ENCODE measurements at places on chromosomes 13 and 19. TPM values are rescaled to one million over a fixed set of nuclear protein-coding genes. Genes with fewer than 3 reads are reported as not detected.

DNA sequence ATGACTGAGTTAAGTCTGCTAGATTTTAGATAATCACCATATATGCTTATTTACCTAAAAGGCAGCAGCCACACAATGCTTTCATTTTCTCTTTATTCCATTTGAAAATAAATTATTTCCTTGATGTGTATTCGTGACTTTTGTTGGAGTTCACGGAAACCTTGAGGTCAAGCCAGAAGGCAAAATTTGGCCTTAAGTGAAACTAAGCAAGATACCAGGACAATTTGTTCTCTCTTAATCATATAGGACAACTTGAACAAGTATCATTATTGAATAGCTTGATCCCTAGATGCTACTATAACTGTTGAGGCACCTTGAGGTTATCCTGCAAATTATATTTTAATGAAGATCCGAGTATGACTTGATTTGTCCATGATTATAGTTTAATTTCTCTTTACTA is 429.2 kb upstream of the DACH1 start:
- DNase-seq: no peak

The INSL3 gene
- total RNA-seq: not detected

DNA sequence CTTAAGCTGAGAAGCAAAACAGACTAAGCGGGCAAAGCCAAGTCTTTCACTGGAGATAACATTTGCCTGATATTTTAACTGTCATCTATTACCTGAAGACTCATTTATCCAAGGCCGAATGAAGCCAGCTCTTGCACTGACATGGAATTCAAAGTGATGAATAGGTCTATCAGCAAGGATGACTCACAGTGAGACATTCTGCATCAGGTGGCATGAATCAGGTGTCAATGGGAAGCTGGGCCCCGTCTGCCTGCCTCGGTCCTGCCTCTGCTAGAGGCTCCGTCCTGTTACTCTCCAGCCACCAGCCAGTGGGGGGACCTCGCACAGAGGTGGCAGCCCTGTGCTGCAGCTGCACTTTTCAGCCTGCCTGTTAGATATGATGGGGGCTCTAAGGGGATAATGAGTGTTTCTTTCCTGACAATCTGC is 23.5 kb downstream of the STARD13 start:
- DNase-seq: no peak

The ZNF154 gene
- total RNA-seq: 18.9 TPM

DNA sequence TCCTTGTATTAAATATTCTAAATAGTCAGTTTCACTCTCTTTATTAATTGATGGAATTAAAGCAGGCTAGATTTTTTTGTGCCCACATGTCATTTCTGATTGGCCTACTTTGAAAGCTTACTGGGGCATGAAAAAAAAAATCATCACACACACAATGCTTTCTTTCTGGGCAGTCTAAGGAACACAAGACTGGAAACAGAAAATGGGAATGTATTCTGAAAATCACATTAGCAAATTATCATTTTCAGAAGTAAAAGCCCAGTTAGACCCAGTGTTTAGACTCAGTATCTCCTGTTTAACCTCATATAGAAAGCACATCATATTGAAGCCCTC is 339.4 kb downstream of the SPRY2 start:
- DNase-seq: no peak

- no peak for DNase-seq
Observed at GRCh38 chr13:70856711-70857110, 748.5 kb upstream of the KLHL1 start.

DNA sequence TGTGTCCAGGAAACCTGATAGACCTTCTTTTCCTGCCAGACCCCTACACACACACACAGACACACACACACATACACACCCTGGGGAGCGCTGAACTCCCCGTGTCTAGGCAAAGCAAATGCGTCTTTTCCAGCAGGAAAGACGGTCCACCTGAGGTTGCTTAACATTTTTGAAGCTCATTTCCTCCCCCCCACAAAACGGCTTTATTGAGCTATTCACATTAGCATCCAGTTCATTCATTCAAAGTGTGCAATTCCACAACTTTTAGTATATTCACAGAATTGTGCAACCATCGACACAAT is 3.4 kb downstream of the GSX1 start:
- no peak for DNase-seq

The PRKACA gene
- 77.8 TPM for total RNA-seq

The BORA gene
- 4.5 TPM for total RNA-seq

The F10 gene
- total RNA-seq: 19.9 TPM

DNA sequence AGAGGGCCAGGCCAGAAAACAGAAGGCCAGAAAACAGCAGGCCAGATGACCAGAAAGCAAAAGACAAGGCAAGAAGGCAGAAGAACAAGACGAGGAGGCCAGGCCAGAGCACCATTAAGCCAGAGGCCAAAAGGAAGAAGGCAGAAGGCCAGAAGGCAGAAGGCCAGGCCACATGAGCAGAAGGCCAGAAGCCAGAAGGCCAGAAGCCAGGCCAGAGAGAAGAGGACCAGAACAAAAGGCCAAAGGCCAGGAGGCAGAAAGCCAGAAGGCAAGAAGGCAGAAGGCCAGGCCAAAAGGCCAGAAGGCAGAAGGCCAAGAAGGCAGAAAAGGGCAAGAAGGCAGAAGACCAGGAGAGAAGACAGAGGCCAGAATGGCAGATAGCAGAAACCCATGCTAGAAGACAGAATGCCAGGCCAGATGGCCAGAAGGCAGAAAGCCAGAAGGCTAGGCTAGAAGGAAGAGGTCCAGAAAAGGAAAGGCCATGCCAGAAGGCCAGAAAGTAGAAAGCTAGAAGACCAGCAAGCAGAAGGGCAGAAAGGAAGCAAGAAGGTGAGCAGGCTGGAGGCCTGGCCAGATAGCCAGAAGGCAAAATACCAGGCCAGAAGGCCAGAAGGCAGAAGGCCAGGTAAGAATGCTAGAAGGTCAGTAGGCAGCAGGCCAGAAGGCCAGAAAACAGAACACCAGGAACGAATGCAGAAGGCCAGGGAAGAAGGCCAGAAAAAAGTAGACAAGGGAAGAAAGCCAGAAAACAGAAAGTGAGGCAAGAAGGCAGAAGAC is 187.6 kb downstream of the TUBA3C start:
- DNase-seq: no peak

GRCh38 chr13:51614350-51614786 is 30.1 kb downstream of the WDFY2 start:
- DNase-seq: peak; percentile 91

DNA sequence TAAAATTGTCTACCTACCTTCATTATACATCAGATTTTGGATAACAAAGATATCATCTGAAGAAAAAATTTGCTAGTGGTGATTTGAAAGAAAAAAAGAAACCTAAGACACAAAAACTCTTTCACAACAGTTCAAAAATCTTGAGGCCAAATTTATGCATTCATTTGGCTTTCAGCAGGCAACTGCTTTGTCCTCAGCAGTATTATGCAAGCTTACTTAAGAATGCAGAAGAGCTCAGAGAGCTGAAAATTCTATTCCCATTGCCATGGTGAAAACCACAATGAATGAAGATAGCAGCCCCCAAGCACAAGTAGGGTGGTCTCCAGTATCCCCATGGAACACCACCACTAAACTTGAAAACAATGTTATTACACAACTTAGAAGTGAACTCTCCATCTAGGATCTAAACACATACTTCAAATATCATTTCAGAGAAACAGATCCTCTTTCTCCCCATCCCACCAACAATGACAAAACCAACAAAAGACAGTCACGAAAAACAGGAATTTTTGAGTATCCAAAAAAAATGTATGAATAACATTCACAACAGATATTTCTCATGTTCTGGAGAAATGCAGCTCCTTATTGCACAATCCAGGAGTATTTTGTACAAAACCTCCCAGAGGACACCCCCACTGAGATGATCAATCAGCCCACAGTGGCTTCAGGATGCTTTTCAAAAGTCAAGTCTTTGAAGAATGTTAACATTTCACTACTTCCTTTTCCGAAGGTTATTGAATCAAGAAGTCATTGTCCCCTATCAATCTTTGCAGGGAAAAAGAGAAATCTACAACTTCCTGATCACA is 192.7 kb downstream of the LHFPL6 start:
- DNase-seq: no peak

DNA sequence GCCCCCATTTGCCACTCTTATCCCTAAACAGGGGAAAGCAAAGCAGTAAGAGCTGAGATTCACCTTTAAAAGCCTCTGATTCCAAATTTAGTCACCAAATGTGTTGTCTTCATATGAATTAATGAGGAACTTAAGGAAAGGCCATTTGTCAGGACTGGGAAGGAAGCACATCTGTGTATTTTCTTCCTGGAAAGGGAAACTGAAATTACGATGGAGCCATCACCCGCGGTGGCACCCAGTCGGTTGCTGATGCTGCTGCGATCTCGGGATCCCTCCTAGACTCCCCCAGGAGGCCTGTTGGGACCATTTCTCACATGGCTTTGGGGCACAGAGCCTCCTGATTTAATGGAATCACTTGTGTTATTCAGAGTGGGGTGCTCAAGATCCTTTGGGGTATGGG is 7.4 kb upstream of the IL4I1 start:
- no peak for DNase-seq

- no peak for DNase-seq
Observed at GRCh38 chr19:35000647-35001501, 751 bp downstream of the GRAMD1A start.

The KLK10 gene
- total RNA-seq: 0.72 TPM

The PRR20B gene
- not detected for total RNA-seq

DNA sequence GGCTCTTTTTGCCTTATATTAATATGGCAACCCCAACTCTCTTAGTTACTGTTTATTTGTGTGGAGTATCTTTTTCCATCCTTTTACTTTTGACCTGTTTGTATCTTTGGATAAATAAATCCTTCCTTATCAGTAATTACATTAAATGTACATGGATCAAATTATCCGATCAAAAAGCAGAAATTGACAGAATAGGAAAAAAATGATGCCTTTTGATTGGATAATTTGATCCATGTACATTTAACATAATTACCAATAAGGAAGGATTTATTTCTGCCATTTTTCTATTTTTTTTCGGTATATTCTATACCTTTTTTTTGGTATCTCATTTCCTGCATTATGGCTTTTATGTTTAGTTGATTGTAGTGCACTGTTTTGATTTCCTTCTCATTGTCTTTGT is 57.2 kb downstream of the ZMYM2 start:
- no peak for DNase-seq

DNA sequence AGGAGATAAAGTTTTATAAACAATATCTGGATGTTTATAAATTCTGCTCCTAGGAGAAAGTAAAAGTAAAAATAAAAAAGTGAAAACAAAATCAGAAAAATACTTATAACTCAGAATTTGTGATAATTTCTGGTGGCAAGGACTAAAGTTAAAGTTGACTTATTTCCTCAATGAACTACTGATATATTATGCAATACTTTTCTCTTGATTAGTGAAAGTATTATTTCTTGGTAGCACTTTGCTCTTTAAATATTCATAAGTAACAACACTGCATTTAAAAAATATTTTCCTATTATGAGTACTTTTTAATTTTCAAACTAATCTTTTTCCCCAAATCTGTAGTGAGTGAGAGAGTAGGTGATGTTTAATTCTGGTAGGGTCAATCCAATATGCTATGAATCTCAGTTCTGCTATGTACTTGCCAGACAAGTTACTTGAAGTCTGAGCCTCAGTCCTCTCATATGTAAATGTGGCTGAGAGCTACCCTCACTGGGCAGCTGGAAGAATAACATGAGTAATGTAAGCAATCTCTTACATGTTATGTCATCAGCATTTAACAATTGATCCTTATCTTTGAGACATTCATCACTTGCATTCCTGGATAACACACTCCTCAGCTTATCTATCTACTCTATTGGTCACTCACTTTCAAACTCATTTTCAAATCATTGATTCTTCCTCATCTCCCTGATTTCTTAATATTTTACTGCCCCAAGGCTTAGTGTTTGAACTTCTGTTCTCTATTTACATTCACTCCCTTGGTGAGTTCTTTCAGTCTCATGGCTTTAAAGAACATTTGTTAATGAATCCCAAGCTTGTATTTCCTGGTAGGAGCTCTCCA is 239.0 kb downstream of the RGCC start:
- no peak for DNase-seq

GRCh38 chr19:16066611-16067104 is 9.6 kb upstream of the TPM4 start:
- no peak for DNase-seq

DNA sequence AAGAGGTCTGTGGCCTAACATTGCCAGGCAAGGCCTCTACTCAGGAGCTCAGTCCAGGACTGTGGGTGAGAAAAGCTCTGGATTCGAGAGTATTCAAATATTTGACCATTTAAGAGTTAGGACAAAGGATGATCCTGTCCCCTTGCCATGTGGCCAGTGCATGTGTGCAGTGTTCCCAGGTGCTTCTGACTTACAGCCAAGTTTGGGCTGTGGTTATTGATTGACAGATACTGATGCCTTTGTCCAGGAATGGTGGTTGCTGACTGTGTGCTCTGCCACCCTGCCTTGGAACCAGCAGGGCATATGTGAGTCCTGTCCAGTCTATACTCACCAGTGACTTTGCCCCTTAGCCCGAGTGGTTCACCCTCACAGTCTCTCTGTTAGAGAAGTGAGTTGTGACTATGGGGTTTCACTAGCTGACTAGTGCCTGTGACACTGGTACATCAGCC is 51.9 kb downstream of the GARRE1 start:
- no peak for DNase-seq

- DNase-seq: no peak
Observed at GRCh38 chr13:75724752-75725517, 88.8 kb downstream of the LMO7 start.

DNA sequence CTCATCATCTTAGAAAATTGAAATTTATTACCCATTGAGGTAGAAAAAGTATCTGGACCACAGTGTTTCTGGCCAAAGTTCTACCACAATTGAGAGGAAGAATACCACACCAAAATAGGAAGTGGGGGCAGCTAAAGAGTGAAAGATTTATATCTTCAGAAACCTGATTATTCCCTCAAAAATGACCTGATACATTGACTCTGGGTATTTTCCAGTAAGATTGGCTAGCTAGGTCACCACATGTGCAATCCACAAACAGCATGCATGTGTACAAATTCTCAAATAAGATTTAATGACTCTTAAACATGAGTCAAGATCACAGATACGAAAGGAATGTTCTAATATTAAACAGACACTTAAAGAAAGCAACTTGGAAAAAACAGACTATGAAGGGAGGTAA is 1516.2 kb upstream of the PCDH20 start:
- no peak for DNase-seq

GRCh38 chr19:23799321-23799720 is 40.6 kb upstream of the ZNF681 start:
- no peak for DNase-seq

The SLAIN1 gene
- total RNA-seq: 175 TPM

DNA sequence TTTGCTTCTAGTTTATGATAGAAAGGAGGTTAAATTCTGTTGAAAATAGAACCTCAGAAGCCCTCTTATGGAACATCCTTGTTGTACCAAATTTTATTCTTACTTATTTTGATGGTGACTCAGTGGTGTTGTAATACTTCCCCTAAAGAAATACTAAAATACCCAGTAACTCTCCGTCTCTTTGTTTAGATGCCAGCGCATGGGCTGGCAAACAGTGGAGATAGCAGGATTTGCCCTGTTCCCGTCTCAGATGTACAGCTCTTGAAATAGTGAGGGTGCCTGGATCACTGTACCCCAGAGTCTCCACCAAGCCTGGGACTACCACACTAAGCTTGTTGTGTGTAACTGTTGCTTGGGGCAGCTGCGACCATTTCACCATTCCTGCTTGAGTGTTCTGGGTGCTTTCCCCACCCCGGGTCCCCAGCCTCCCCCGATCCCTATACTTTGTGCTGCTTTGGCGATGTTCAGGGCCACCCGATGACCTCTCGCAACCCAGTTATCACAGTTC is 67.0 kb upstream of the TEX29 start:
- DNase-seq: no peak

The CYP2F1 gene
- total RNA-seq: not detected

The FPR1 gene
- 5.2 TPM for total RNA-seq
